ENCODE measurements at places on chromosomes 5 and 9. TPM values are rescaled to one million over a fixed set of nuclear protein-coding genes. Genes with fewer than 3 reads are reported as not detected.

- H3K27me3 ChIP-seq = no peaks in the 10 kb centered on the region
- no peak for DNase-seq
- peak overlapping the region; percentile 99 for H3K27ac ChIP-seq
Measured at GRCh38 chr5:68405784-68406743, 190.5 kb downstream of the PIK3R1 start.

DNA sequence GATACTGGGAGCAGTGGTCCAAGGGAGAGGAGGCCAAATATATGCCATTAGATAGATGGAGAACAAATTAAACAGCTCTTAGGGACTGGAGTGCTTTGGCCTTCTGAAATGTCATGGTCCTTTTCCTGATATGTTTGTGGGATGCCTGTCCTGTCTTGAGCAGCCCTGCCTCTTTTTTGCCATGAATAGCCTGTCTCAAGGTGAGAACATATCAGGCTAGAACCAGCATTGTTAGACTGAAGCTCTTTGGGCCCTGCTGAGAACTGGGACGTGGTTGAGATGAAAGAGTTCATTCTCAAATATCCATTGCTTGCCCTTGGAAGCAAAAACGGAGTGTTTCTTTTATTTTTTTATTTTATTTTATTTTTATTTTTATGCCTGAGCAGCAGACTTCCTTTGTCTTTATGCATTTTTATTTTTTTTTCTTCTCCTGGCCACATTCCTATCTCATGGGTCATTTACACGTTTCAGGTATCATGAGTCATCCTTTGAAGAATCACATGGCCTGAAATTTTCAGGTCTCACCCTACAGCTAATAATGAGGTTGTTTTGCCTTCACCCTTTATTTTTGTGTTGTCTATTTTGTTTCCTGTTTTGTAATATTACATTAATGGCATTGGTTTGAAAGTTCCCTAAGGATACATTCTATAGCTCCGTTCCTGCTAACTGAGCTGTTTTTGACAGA lies 371.4 kb downstream of the PSAT1 start:
- no peak overlapping the region for H3K4me3 ChIP-seq
- H3K27me3 ChIP-seq = no peaks in the 10 kb centered on the region
- no peaks in the 10 kb centered on the region for H3K36me3 ChIP-seq
- H3K27ac ChIP-seq = no peak overlapping the region
- H3K4me1 ChIP-seq = no peaks in the 10 kb centered on the region
- DNase-seq = no peak

DNA sequence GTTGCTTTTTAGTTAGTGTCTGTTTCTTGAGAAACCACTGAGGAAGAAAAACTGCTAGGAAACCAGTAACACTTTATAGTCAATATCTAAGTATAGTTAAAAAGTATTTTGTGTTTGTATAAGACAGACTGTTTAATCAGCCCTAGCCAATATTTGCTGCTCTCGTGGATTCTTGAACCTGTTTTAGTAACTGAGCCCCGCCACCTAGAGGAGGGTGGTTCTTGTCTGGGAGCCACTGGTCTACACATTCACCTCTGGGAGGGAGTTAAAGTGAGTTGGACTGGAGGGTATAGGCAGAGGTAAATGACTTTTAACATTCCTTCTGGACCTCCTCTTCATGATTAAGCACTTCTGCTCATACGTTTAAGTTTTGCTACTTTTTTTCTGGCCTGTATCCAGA lies 117.2 kb downstream of the SPATA31D1 start:
- no peak overlapping the region for H3K27ac ChIP-seq
- DNase-seq = no peak
- H3K27me3 ChIP-seq = no peaks in the 10 kb centered on the region
- H3K36me3 ChIP-seq = peaks cover 6% of the 10 kb centered on the region

DNA sequence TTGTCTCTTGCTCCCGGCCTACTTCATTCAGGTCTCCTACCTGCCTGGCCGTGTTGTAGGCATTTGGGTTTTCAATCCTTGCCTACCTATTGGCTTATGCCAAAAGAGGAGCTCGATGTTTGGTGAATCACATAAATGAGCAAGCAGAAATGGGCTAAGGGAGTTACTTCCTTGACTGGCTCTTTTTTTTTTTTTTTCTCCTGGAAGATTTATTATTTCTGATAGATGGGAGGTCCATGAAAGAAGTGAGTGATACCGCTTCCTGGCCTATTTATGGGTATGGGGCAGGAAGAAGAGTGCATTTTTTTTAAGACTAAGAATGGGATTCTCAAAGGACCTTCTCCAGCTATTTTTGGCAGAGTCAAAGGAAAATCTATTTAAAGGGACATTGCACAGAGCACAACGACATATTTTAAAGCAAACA lies 294.1 kb downstream of the ARHGAP26 start:
- DNase-seq = no peak
- no peak overlapping the region for H3K4me3 ChIP-seq
- H3K36me3 ChIP-seq = peaks cover 37% of the 10 kb centered on the region
- peaks cover 52% of the 10 kb centered on the region for H3K4me1 ChIP-seq

DNA sequence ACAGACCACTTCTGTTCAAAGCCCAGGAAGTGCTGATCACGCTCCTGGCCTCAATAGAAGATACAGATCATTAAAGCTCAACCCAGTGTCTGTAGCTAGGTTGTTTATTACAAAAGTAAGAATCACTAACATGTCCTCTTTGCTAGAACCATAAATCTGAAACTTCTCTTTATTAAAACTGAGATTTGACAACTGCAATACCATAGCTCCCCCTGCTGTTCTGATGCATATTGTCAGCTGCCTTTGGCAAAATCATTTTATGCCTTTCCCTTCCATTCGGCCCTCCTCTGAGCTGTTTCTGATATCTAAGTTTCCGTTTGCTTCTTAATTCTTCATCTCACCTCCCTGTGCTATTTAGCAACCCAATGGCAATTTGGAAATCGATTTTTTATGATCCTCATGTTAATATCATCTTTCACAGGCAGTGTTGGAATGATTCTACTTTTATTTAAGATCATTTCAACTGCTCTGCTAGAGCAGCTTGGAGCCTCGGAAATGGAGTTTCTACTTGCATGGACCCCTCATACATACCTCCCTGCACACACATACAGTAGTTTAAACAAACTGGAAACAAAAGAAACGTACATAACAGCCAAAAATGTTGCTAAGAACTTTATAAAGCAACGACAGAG lies 998.8 kb downstream of the MAT2B start:
- H3K27ac ChIP-seq = no peak overlapping the region
- no peak overlapping the region for H3K4me3 ChIP-seq
- DNase-seq = no peak
- H3K36me3 ChIP-seq = no peaks in the 10 kb centered on the region

The C7 gene
- not detected for total RNA-seq

Data from natural killer cell treated with Interleukin-12 subunit alpha and Interleukin-12 subunit beta and Interleukin-15 and Interleukin-18, amount 100 ng/mL, for 72 hours (primary cell).